ENCODE measurements at places on chromosomes 12 and 14. TPM values are rescaled to one million over a fixed set of nuclear protein-coding genes. Genes with fewer than 3 reads are reported as not detected.

Gene ABCD4
- 19.7 TPM for polyA plus RNA-seq

Gene BICDL1
- polyA plus RNA-seq: 8.6 TPM

Gene CLEC9A
- polyA plus RNA-seq: 0.20 TPM

Gene TEX22
- polyA plus RNA-seq: not detected

Gene KLRB1
- 1.8 TPM for polyA plus RNA-seq

Gene PTPRO
- 0.68 TPM for polyA plus RNA-seq

Gene TMEM119
- 1.3 TPM for polyA plus RNA-seq

Gene TAS2R30
- polyA plus RNA-seq: not detected

Gene TRPV4
- 3.8 TPM for polyA plus RNA-seq
